ENCODE measurements at places on chromosomes 1 and 21.

DNA sequence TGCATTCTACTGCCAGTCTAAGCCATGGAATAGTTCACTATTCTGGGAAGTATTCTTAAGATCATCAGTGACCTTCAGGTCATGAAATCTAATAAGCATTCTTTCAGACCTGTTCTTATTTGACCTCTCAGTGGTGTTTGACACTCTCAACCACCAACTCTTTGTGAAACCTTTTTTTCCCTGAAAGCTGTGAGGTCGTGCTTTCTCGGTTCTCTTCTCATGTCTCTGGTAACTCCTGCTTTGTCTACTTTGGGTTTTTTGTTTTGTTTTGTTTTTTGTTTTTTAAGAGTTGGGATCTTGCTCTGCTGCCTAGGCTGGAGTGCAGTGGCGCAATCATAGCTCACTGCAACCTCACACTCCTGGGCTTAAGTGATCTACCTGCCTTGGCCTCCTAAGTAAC is 56.3 kb downstream of the POU2F1 start:
- no peak for ATAC-seq

GRCh38 chr1:203103216-203103615 is 17.4 kb upstream of the MYOG start:
- ATAC-seq = no peak

GRCh38 chr1:174413632-174414031 is 34.1 kb upstream of the GPR52 start:
- ATAC-seq = no peak

DNA sequence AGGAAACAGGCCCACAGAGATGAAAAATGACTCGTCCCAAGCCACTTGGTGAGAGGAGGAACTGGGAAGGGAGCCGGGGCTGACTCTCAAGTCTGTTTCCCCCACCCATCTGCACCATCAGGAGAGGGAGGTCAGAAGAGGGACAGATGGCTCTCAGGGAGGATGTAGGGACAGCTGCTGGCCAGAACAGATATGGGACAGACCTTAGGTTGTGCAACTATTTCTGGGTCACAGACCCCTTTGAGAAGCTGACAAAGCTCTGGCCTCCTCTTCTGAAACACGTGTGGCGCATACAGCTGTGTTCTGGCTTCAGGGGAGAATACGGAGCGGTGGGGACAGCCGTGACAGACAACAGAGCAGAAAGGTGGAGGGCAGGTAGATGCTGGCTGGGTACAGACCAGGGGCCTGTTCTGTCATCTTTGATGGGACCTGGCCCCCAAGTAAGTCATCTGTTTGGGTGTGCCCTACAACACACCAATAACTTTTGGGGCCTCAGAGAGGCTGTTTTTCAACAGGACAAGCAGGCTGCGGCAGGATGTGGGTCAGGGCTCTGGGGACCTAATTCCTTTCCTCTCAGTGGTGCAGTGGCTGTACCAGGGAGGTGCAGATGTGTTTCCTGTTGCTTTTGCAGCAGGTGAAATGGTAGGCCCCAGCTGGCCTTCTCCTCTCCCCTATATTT is 7.3 kb downstream of the SH3BGRL3 start:
- no peak for ATAC-seq

All from motor neuron (in vitro differentiated cells).